Thoracic aorta endothelial cell (primary cell): ENCODE measurements at places on chromosomes 6 and 20. TPM values are rescaled to one million over a fixed set of nuclear protein-coding genes. Genes with fewer than 3 reads are reported as not detected.

Gene FUCA2
- 41.2 and 61.5 TPM in 2 replicates for total RNA-seq

Gene HLA-DQA1
- not detected in 2 replicates for total RNA-seq

Gene CST2
- not detected in 2 replicates for total RNA-seq

Gene NKX2-4
- not detected in 2 replicates for total RNA-seq

Gene PACSIN1
- not detected in 2 replicates for total RNA-seq

Gene EYA4
- under 0.01 TPM in 1 of 2 replicates, not detected in the other for total RNA-seq

Gene TMEM244
- total RNA-seq, result not detected in 2 replicates

Gene GRM1
- under 0.01 TPM in 2 replicates for total RNA-seq

Gene ANGPT4
- not detected in 2 replicates for total RNA-seq

Gene OOEP
- total RNA-seq, result not detected in 2 replicates

Gene TASP1
- 9.8 and 10.8 TPM in 2 replicates for total RNA-seq

Gene PLTP
- total RNA-seq, result 13.4 and 17.0 TPM in 2 replicates

Gene LST1
- total RNA-seq, result 0.29 and 0.40 TPM in 2 replicates

Gene C6orf89
- 31.8 and 39.8 TPM in 2 replicates for total RNA-seq

Gene RRBP1
- 79.6 and 83.1 TPM in 2 replicates for total RNA-seq

Gene COL19A1
- total RNA-seq, result not detected in 2 replicates

Gene SLC17A2
- total RNA-seq, result not detected in 2 replicates

Gene PTCHD4
- 1.9 and 3.2 TPM in 2 replicates for total RNA-seq

Gene AVP
- total RNA-seq, result not detected in 2 replicates
